ENCODE measurements at places on chromosomes 5 and 9.

DNA sequence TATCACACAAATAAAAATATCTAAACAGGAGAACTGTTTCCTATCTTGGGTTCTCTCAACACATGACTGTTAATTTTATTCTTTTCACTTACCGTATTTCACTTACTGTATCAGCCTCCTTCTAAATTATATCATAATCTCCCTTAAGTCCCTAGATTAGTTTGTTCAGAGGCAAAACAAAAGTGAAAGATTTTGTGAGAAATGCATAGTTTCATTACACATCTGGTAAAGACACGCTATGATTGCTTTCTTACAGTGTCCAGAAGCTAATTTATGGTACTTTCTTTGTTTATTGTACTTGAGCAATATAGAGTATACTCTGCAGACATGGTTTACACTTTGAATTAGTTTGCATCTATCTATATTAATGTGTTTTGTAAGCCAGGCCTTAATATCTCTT, 159.7 kb upstream of the TLX3 start:
- DNase-seq, result no peak

DNA sequence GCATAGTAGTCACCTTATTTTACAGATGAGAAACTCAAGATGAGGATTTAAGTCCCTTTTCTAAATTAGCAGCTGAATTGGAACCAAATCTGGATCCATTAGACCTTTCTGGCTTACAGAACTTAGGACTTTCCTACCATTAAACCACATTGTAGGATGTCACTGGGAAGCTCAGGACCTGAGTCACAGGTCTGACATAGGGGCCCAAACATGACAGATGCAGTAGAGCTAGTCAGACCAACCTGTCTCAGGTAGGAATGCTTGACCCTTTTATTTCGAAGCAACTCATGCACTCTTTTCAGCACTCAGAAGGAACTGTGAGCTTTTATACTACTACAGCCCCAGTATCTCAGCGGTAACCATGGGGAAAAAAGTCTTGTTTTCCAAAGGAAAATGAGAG, 2.6 kb downstream of the RAB24 start:
- no peak for DNase-seq

- DNase-seq, result no peak
Observed at GRCh38 chr9:90569511-90569910, 73.1 kb downstream of the DIRAS2 start.

DNA sequence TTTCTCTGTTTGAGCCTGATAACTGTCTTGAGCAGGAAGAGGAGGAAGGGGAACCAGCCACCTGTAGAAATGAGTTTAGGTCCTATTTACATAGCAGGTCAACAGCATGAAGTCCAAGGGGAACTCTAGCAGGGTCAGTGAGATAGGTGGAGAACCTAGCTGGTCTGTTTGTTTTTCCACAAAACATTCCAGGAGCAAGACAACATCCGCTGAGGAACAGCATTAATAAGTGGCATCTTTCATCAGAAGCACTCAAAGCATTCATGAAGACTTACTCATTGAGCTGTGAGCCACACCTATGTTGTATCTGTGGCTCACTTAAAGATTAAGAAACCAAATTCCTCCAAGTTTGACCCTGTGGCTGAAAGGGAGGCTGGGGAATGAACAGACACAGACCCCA, 115.9 kb downstream of the ACTBL2 start:
- DNase-seq, result no peak

DNA sequence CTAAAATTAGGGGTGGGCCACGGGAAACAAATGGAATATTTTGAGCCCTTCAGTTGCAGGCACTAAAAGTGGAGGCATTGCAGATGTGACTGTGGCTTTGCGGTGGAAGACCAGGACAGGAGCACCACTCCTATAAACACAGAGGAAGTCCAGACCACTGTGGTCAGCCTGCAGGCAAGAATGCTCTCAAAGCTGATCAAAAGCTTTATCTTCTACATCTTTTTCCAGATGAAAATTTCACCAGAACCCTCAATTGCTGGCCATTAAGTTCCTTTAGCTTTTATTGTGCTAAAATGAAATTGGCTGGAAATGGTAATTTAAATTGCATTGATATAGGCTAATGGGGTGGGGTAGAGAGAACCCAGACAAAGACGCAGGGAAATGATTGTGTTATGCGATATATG, 208.8 kb downstream of the ERCC6L2 start:
- DNase-seq, result no peak

DNA sequence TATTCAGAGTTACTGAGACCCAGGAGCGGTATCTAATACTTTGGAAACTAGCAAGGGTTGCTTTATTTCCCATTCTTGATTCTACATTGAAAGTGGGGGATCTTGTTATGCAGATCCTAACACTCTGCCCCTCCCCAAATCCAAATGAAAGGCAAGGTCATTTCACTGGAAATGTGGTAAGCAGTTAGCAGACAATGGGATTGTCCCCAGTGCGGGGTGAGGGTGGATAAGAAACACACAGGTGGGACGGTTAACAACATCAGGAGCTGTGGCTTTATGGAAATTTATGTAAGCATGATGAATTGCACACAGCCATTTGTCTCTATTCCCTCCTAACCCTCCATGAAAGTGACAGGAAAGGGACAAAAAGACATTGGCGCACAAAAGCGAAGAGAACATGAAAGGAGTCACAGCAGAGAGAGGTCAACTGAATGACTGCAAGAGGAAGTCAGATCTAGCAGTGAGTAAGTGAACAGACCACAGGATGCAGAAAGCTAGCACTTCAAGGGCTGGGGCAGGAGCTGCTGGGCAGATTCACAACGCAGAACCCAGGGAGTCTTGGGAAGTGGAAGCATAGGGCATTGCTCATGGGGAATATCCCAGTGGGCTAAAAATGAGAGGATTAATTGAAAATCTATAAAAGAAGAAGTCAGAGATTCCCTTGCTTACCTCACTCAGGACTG, 184.4 kb downstream of the HSD17B3 start:
- no peak for DNase-seq

GRCh38 chr5:74648835-74649293, 8.3 kb upstream of the ENC1 start:
- no peak for DNase-seq

GRCh38 chr5:25891691-25892090, 1146.7 kb downstream of the CDH9 start:
- DNase-seq, result no peak

DNA sequence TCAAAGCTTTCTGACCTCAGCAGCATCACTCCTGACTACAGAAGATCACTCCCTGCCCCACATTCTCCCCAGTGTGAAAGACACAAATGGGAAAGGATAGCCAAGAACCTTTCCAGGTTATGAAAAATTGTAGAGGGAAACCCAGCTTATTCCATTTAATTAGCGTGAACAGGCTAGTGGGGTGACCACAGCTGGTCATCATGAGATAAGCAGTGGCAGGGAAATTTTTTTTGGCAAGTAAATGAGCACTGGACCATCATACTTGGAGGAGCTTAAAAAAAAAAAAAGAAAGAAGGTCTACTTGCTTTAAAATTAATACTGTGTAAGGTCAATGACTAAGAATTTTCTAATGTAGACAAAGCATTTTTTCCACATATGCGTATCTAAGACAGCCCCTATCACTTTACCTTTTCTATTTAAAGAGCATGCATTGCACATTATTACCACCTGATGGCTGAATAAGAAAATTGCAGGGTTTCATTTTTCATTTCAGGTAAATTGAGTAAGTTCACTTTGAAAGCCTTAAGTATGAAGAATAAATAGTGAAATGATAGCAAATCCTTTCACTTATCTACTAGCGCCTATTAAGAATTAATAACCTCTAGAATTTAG, 123.6 kb downstream of the ELAVL2 start:
- DNase-seq, result no peak

DNA sequence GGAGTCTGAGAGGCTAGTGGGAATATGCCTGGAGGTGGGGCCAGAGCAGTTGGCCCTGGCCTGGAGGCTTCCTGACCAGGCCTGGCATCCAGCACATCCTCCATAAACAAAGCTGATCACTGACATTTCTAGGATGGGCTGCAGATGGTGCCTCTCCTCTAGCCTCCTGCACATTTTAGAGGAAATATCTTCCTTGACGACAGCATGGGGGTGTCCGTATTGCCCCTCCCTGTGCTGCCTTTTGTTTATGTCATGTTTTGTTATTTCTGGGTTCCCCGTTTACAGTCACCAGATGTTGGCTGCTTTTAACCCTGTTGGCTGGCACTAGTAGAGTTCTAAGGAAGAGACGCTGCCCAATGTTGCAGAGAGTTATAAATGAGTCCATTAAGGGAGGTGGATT, 148.5 kb downstream of the PHF2 start:
- DNase-seq, result no peak

All from cerebellar nuclear complex (tissue), 1 donor.